COR-L47 (cell line): ENCODE measurements at places on chromosomes 2 and 18.

GRCh38 chr2:120346667-120347358 lies 877 bp downstream of the INHBB start:
- DNase-seq, result peak; percentile 44

- DNase-seq, result no peak
Measured at GRCh38 chr2:10145519-10146357, 23.2 kb downstream of the RRM2 start.

- no peak for DNase-seq
Measured at GRCh38 chr2:127654838-127655175, 8.9 kb downstream of the GPR17 start.

DNA sequence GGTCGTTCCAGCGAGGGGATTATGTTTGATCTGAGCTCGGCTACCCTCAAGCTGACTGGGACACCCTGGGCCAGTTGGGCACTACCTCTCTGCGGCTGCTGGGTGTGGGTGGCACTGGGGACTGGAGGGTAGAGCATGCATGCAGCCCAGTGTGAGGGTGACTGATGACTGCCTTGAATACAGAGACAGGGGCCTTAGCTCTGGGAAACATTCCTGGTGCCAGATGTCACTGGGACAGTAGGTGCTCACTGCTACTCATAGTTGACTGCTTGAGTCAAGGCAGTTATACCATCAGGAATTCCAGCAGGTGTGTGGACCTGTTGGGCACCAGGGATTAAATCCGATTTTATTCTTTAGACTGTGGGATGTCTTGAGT lies 33.6 kb upstream of the ATP6V1B1 start:
- DNase-seq, result no peak

DNA sequence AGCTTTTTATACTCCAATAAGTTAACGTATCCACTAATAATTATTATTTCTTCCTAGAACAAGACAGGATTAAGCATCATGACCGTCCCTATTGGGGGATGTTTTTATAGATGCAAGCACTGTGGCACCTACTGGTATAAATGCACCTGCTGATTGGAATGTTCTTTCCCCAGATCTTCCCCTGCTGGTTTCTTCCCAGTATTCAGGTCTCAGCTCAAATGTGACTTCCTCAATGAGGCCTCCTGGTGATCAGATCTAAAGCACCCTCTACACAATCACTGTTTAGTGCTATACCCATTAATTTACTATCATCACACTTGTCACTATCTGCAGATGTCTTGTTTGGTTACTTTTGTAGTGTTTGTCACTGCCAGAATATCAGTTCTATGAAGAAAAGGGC lies 3.9 kb upstream of the TYMS start:
- DNase-seq, result peak; percentile 21

DNA sequence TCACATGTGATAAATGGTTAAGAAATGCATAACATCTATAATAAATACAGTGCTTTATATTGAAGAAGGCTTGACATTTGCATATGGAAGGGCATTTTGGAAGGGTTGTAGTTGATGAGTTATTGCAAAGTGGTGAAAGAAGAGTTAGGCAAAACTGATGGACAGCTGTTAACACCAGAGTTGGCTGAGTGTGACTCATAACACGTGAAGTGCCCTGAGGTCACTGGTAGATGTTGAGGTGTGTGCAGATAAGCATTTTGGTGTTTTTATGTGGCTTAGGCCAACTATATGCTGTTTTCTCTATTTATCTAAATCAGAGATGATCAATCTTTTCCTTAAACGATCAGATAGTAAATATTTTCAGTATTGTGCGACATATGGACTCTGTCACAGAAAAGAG lies 154.3 kb upstream of the KCNH7 start:
- no peak for DNase-seq

GRCh38 chr2:123993728-123994323 lies 31.3 kb upstream of the CNTNAP5 start:
- DNase-seq, result peak; percentile 5
